ENCODE measurements at places on chromosomes 5 and 9.

DNA sequence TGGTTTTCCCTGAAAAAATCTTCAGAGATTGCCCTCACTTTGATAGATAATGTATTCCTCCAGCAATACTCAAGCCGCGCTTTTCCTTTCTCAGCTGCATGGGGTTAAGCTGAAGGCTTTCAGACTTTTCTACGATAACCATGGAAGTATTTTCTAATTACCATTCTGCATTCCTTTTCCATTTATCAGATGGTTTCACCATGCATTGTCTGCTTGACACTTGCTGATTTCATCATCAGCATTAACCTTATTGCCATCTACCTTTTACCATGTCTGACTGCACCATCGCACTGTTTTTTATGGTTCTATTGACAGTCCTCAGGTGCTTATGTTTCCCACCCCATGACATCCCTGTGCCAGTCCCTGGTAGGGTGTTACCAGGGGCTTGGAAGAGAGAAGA is 91.6 kb downstream of the DMAC1 start:
- no peak for DNase-seq

- no peak for DNase-seq
These were observed 13.5 kb upstream of the MELK start for GRCh38 chr9:36559036-36559695.

GRCh38 chr5:14301186-14301585 is 158.0 kb downstream of the TRIO start:
- no peak for DNase-seq

- DNase-seq = no peak
These were observed 600.2 kb upstream of the CCNG1 start for GRCh38 chr5:162837155-162837554.

GRCh38 chr5:52999344-52999949 is 10.3 kb downstream of the ITGA2 start:
- DNase-seq = no peak

- no peak for DNase-seq
These were observed 138.5 kb downstream of the TTLL11 start for GRCh38 chr9:121954477-121955140.

DNA sequence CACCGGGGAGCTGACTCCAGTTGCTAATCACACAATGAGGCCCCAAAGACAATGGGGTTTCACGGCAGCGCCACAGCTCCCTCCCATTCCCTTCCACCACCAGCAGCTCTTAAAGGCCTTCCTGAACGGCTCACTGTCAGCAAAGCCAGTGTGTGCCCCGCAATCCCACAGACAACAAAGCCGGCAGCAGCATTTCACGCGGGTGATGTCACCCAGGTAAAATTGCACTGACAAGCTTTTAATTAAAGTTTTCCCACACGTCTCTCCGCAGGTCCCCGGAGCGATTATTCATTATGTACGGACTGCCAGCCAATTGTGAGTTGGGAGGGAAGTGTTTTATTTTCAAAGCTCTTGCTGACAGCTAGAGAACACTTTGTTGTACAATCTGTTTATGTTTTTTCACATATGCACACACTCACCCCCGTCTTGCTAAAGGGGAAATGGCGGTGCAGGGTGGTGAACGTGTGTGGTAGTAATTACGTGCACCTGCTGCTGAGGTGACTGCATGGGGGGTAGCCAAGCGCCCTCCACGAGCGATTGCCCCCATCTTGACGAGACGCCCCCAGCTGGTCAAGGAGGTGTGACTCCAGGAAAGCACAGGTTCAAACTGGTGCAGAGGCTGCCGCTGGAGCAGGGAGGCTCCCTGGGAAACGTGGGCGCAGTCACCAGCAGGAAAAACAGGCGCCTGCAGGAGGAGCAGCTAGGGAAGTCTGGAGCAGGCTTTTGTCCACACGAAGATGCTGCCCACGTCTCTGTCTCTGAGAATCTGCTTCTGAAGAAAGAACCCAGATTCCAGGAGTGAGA is 65.0 kb downstream of the IRX2 start:
- DNase-seq = no peak

- DNase-seq = no peak
These were observed 115.0 kb downstream of the NFIB start for GRCh38 chr9:14198841-14199455.

- DNase-seq = no peak
These were observed 3.7 kb upstream of the DENND1A start for GRCh38 chr9:123933440-123934212.

- DNase-seq = no peak
These were observed 405.1 kb upstream of the ADAMTSL1 start for GRCh38 chr9:18068900-18069299.

DNA sequence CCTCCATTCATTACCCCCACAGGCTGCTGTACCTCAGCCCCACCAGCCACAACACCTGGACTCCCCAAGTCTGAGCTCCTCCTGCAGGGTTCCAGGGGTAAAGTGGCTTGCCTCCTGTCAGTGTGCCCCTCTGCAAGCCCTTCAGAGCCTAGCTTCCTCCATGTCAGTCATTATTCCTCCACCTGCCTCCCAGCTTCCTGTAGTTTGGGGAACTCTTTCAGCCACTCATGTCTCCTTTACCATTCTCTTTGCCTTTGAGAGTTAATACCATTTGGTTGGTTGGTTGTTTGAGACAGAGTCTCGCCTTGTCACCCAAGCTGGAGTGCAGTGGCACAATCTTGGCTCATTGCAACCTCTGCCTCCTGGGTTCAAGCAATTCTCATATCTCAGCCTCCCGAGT is 36.2 kb downstream of the IRF1 start:
- no peak for DNase-seq

DNA sequence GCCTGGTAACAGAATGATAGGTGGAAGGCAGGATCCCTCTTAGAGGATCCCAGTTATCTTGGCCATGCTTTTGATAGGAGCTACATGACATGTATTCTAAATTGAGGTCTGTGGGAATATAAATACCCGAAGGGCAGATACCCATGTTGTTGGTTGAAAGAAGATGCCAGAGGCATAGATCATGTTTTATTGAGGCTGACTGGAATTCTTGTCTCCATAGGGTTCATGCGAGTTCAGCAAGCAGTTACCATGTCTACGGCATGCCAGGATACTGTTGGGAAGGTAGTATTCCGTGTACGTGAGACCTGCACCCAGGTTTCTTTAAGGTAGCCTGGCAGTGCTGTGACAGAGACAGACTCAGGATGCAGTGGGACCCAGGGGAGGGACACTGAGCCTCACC is 230.7 kb downstream of the NR3C1 start:
- no peak for DNase-seq

DNA sequence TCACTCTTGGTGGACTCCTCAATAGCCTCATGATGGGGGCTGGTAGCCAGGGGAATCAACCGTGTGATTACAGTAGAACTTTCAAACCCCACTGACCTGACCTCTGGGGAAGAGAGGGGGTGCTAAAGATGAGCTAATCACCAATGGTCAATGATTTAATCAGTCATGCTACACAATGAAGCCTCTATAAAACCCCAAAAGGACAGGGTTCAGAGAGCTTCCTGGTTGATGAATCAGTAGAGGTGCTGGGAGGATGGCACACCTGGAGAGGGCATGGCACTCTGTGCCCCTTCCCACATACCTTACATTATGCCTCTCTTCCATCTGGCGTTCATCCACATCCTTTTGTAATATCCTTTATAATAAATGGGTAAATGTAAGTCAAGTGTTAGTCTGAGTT is 8.9 kb upstream of the SH3TC2 start:
- no peak for DNase-seq

DNA sequence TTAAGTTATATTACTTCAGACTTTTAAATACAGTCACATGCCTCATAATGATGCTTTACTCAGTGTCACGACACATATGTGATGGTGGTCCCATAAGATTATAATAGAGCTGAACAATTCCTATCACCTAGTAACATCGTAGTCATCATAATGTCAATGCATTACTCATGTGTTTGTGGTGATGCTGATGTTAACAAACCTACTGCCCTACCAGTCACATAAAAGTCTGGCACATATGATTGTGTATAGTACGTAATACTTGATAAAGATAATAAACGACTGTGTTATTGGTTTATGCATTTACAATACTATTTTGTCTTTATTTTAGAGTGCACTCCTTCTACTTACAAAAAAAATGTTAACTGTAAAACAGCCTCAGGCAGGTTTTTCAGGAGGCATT is 103.7 kb downstream of the PAM start:
- no peak for DNase-seq

DNA sequence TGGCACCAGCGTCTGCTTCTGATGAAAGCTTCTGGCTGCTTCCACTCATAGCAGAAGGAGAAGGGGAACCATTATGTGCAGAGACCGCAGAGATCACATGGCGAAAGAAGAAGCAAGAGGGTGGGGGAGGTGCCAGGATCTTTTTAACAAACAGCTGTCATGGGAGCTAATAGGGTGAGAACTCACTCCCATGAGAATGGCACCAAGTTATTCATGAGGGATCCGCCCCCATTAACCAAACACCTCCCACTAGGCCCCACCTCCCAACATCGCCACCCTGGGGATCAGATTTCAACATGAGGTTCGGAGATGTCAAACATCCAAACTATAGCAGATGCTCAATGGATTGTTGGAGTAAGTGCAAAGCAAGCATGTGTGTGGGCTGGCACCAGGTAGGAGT is 125.8 kb upstream of the SLIT3 start:
- no peak for DNase-seq

- DNase-seq = no peak
These were observed 114.0 kb downstream of the FBXO38 start for GRCh38 chr5:148497757-148498156.

- no peak for DNase-seq
These were observed 1.6 kb downstream of the PIP5KL1 start for GRCh38 chr9:127928676-127929624.

GRCh38 chr5:34977934-34978613 is 48.7 kb downstream of the DNAJC21 start:
- no peak for DNase-seq

- no peak for DNase-seq
These were observed 36.3 kb upstream of the PAM start for GRCh38 chr5:102718819-102719218.

GRCh38 chr5:173396311-173396993 is 68.2 kb upstream of the STC2 start:
- DNase-seq = no peak

DNA sequence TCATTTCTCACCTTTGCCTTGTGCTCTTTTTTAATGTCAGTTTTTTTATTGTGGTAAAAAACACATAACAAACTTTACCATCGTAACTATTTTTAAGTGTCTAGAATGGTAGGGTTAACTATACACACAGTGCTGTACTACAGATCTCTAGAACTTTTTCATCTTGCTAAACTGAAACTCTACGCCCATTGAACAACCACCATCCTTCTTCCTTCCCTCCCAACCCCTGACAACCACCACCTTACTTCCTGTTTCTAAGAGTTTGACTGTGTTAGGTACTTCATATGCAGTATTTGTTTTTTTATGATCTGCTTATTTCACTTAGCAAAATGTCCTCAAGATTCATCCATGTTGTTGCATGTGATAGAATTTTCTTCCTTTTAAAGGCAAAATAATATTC is 54.9 kb downstream of the PSAT1 start:
- no peak for DNase-seq

DNA sequence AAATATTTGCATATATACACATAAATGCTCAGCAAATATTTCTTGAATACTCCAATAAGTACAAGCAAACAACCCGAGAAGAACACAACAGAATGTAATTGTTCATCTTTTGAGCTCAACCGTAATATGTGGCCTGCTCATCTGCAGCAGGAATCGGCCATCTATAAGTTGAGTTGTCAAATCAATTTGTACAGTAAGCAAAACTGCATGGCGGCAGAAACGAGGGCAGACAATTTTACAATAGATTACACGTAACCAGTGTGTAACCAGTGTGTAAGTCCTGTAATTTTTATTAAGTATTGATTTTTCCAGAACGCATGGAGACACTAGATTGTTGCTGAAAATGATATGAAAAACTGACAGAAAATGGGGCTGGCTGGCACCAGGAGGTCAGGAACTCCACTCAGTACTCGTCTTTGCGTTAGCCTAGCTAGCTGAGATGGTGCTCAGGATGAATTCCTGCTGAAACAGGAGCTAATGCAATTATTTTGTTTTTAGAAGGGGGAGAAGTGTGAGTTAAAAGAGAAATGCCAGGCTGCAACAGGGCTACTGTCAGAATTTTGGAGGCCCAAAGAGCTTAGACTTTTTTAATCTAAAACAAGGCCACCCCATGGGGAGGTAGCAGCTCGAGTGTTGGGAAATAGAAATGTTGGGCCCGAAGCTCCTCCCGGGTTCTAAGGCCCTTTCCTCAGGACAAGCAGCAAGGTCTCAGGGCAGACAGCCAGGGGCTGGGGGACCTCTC is 682 bp downstream of the DHX29 start:
- DNase-seq = no peak

GRCh38 chr9:4792054-4792571 is 631 bp upstream of the RCL1 start:
- DNase-seq = no peak

- no peak for DNase-seq
These were observed 385.6 kb upstream of the ST8SIA4 start for GRCh38 chr5:101288633-101289032.

GRCh38 chr9:100129772-100130171 is 30.7 kb downstream of the INVS start:
- DNase-seq = no peak

DNA sequence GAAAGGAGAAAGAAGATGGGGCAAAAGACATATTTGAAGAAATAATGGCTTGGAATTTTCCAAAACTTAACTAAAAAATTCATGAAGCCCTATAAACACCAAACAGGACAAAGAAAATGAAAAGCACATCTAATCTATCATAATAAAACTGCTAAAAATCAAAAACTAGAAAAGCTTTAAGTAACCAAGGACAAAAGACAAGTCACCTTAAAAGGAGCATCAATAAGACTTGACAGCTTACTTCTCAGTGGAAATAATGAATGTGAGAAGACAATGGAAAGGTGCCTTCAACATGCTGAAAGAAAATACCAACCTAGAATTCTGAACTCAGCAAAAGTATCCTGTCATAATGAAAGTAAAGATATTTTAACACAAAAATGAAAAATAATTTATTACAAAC is 27.0 kb downstream of the GTF3C4 start:
- no peak for DNase-seq

- no peak for DNase-seq
These were observed 71.1 kb downstream of the ZNF474 start for GRCh38 chr5:122200450-122200849.

DNA sequence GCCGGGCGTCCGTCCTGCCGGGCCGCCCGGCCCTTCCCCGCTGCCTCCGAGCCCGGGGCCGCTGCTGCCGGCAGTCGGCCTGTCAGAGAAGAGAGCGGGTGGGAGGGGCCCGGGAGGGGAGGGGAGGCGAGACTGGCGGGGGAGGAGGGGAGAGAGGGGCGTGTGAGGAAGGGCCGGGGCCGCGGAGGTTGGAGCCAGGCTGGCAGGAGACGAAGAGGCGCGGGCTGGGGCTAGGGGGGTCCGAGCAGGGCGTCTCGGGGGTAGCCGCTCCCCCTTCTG is 570 bp downstream of the CREBRF start:
- peak; percentile 86 for DNase-seq

GRCh38 chr5:116539222-116539621 is 35.4 kb downstream of the SEMA6A start:
- DNase-seq = no peak

All from activated CD4-positive, alpha-beta T cell treated with anti-CD3 and anti-CD28 coated beads, Interleukin-2, amount 50 U/mL, for 4 hours (primary cell).